Mesendoderm (in vitro differentiated cells): ENCODE measurements at places on chromosomes 13 and 19.

- no peak for DNase-seq
These were observed 28.1 kb upstream of the HMGB1 start for GRCh38 chr13:30493658-30494381.

DNA sequence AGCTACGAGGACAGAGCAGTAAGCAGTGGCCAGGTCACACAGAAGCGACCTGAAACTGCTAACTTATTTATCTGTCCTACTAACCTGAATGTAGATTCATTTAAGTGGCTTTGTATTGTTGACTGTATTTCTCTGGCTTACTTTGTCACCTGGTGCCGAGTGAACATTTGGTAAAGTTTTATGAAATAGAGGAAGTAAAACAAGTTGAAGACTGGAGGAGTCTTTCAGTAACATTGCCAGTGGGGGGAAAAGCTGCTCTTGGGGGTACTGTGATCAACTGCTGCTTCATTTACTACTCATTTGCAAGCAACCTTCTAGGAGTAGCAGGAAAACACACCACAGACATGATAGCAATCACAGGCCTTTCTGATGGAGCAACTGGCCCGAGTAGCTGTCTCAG is 615.0 kb downstream of the FGF9 start:
- no peak for DNase-seq

DNA sequence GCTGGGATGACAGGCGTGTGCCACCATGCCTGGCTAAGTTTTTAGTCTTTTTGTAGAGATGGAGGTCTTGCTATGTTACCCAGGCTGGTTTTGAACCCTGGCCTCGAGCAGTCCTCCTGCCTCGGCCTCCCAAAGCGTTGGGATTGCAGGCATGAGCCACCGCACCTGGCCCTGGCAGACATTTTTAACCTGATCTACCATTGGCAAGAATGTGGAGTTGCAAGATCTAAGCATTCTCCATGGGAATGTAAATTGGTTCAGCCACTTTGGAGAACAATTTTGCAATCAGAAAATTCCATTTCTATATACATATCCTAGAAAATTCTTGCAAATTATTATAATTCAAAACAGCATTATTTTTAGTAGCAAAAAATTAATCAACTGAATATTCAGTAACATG is 24.3 kb upstream of the DCUN1D2 start:
- DNase-seq: no peak

DNA sequence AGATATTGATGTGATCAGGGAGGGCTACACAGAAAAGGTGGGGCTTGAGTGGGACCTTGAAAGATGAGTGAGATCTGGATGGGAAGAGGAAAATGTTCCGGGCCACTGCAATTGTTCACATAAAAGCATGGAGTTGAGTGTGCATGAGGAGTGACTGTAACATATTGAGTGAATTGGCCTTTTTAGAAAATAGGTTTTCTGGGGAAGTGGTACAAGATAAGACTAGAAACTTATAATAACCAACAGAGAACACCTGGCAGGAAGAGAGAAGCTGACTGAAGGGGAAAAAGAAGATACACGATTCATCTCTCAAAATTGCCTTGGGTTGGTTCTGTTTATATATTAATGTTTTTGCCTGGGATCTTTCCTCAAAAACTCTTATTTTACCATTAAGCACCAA is 32.2 kb downstream of the SLC10A2 start:
- no peak for DNase-seq

DNA sequence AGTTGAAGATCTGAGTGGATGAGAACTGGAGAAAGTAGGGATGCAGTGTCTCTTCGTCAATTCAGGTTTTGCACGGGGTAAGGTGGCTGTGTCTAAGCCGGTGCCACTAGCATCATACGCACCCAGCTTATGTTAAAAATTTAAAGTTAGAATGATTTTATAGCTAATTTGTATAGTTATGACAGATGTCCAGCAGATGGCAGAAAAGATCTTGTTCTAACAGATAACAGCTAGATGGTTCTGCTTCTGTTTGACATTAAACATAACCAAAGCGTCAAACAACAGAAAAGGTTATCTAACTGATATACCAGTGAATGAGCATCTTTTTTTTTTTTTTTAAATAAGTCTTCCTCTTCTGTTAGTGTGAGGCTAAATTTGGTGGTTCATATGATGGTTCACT is 18.8 kb upstream of the EDDM13 start:
- peak; percentile 23 for DNase-seq

- DNase-seq: no peak
These were observed 2.5 kb upstream of the DCT start for GRCh38 chr13:94481941-94482340.
